ENCODE measurements at places on chromosomes 7 and 10.

DNA sequence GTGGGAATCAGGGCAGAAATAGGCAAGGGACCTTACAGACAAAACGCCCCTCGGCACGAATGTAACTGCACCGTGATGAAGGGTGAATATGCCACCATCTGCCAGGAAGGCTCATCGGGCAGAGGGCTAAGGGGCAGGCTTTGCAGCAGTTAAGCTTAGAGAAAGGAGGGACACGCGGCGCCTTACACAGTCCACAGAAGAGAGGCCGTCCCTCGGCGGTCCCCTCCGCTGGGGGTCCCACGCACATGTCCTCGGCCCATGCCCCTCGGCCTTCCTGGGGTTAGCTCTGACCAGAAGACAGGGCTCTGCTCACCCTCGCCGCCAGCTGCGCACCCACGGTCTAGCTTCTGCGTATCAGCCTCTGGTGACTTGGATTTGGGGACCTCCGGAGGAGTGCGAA lies 141.1 kb downstream of the DYNC2I1 start:
- no peak for DNase-seq

GRCh38 chr10:31896968-31897384 lies 31.7 kb downstream of the ARHGAP12 start:
- DNase-seq, result no peak

- peak; percentile 19 for DNase-seq
Measured at GRCh38 chr10:6473901-6474370, 106.1 kb downstream of the PRKCQ start.

DNA sequence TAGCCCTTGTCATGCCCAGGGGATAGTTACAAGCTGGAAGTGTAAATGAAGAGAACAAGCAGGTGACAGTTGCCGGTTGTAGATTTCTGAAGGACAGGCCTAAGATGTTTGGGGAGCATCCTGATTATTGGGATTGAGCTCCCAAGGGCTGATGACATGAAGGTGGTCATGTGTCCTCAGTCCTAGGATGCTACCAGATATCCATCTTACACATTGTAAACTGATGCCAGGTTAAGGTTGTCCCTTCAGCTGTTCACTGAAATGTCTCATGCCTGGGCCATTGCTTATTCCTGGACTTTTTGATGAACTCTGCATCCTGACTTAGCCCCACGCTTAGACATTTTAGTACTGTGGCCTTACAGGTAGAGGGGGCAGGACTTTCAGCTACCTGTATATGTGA lies 1.3 kb downstream of the ZMIZ2 start:
- DNase-seq, result no peak

DNA sequence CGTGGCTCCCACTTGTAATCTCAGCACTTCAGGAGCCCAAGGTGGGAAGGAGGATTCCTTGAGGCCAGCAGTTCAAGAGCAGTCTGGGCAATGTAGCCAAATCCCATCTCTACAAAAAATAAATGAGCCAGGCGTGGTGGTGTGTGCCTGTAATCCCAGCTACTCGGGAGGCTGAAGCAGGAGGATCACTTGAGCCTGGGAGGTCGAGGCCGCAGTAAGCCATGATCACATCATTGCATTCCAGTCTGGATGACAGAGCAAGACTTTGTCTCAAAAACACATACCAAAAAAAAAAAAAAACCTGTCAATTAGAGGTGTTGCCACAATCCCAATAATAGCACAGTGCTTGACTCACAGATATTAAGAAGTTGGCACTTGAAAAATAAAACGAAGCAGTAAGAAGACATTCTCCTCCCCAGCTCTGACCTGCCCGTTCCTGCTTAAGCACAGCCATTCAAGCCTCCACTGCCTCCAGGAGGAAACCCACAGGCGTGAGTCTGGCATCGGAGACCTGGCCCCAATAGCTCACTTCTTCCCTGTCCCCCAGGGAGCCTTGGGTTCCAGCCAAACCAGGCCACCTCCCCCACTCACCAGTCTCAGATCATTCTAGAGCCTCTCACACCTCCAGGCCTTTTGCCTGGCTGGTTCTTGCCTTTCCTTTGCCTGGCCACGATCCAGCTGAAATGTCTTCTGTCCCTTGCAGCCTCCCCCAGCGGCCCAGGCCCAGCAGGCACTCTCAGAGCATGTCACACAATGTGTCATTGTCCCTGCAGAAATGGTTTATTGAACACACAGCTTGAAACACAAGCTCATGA lies 45.3 kb upstream of the GTF2I start:
- DNase-seq, result no peak

DNA sequence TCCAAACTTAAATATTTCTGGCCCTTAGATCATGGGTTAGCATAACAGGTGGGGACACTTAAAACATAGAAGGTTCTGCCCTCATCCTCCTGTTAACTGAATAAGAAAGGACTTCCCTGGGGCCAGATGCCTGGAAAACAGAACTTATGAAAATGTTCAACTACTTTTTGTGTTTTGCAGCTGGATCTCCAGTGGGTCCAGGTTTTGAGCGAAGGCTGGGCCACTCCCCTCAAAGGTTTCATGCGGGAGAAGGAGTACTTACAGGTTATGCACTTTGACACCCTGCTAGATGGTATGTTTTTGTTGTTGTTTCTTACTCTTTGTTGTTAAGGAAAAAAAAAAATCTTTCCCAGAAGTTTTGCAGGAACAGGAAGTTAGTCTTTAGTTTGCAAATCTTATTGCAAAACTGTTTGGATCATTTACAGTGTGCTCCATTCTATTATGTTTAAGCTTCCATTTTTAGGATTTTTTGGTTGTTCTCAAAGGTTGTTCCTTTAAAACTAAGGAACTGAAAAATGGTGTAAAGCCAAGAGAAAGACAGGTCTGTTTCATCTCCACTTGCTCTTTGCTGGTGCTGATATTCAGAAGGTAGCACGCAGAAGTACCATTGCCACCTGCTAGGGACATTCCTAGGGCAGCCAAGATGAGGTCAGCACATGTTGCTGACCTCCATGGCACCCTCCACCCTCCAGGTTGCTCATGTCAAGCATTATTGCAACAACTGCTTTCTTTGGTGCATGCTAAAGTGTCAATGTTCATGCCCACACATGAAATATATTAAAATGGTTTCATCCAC lies 56.1 kb downstream of the PAPSS2 start:
- no peak for DNase-seq

DNA sequence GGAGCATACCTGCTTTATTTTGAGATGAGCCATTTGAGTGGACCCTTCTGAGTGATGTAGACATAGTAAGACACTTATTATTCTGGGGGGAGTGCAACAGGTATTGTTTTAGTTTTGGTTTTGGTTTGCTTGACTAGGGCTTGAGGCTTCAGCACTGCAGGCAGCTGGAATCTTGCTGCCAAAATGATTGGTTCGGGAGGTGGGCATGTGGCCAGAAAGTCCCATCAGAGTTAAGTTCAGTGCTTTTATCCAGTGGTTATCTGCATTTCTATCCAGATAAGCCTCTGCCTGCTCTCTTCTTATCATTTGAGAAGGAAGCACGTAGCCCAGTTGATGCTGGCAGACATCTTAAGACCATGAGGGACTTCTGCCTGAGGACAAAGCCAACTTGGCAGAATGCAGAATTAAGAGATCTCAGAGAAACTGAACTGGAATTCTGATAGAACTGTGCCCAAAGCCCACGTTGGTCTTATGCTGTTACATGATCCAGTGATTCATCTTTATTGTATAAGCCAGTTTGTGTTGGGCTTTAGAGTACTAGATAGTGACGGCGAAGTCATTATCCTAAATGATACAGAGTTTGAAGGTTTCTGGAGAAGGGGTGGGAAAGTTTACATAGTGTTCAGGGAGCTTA lies 9.6 kb upstream of the JAZF1 start:
- no peak for DNase-seq

- no peak for DNase-seq
Measured at GRCh38 chr7:79590391-79590790, 136.9 kb upstream of the MAGI2 start.
